ENCODE measurements at places on chromosomes 3 and 15. TPM values are rescaled to one million over a fixed set of nuclear protein-coding genes. Genes with fewer than 3 reads are reported as not detected.

Gene BCL6
- total RNA-seq = 34.8 TPM

DNA sequence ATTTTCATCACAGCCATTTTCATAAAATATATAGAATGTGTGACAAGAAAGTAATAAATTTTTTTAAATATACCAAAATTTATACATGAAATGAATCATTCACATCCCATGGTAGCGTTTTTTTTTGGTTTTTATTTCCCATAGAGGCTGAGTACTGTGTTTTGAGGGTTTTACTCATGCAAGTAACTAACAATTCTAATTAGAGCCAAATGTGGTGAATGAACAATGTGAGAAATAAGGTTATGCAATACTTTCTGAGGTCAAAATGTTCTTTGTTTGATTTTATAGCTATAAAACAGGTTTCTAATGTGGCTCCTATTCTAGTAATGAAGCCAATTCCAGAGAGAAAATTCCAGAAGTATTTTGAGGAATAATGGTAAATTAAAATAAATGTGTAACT lies 386.8 kb downstream of the TBC1D5 start:
- H3K4me3 ChIP-seq = no peak overlapping the region
- DNase-seq = no peak
- H3K36me3 ChIP-seq = no peaks in the 10 kb centered on the region

GRCh38 chr3:127196002-127196401 lies 3.1 kb downstream of the PRR23E start:
- no peaks in the 10 kb centered on the region for H3K4me1 ChIP-seq
- no peaks in the 10 kb centered on the region for H3K27me3 ChIP-seq
- no peak overlapping the region for H3K4me3 ChIP-seq
- H3K27ac ChIP-seq = no peak overlapping the region

- no peaks in the 10 kb centered on the region for H3K36me3 ChIP-seq
- H3K4me1 ChIP-seq = no peaks in the 10 kb centered on the region
- DNase-seq = no peak
- H3K4me3 ChIP-seq = no peak overlapping the region
- no peak overlapping the region for H3K27ac ChIP-seq
Observed at GRCh38 chr3:57309769-57310360, 17.4 kb upstream of the ASB14 start.

- no peaks in the 10 kb centered on the region for H3K36me3 ChIP-seq
- H3K4me3 ChIP-seq = no peak overlapping the region
- no peak overlapping the region for H3K27ac ChIP-seq
Observed at GRCh38 chr15:94246016-94246415, 14.7 kb downstream of the MCTP2 start.

DNA sequence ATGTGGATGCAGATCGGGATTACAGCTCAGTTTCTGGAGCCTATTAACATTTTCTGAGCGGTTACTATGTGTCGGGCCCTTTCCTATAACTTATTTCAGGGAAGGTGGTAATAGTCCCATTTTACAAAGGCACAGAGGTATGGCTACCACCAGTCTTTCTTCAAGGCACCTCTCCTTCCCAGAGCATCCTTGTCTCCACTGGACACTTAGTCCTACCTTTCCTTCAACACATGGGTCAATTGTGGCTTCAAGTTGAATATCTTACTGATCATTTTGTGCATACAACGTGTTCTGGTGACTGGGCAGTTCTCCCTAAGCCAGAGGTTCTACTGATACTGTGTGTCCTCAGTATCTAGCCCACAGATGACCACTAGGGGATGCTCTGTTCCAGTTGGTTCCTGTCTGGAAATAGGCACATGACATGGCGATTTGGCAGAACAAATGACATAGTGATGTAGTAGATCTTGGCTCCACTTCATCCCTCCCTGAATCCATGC lies 60.7 kb upstream of the CMTM8 start:
- no peak overlapping the region for H3K4me3 ChIP-seq
- no peaks in the 10 kb centered on the region for H3K27me3 ChIP-seq
- no peaks in the 10 kb centered on the region for H3K36me3 ChIP-seq
- H3K4me1 ChIP-seq = peaks cover 14% of the 10 kb centered on the region
- no peak overlapping the region for H3K27ac ChIP-seq

- DNase-seq = no peak
- peaks cover 18% of the 10 kb centered on the region for H3K4me1 ChIP-seq
- H3K27me3 ChIP-seq = no peaks in the 10 kb centered on the region
- H3K27ac ChIP-seq = no peak overlapping the region
- H3K36me3 ChIP-seq = no peaks in the 10 kb centered on the region
Observed at GRCh38 chr3:45119824-45120358, 26.3 kb downstream of the CDCP1 start.

GRCh38 chr15:97425596-97425995 lies 534.9 kb upstream of the ARRDC4 start:
- H3K36me3 ChIP-seq = no peaks in the 10 kb centered on the region
- no peaks in the 10 kb centered on the region for H3K4me1 ChIP-seq
- no peak overlapping the region for H3K27ac ChIP-seq

DNA sequence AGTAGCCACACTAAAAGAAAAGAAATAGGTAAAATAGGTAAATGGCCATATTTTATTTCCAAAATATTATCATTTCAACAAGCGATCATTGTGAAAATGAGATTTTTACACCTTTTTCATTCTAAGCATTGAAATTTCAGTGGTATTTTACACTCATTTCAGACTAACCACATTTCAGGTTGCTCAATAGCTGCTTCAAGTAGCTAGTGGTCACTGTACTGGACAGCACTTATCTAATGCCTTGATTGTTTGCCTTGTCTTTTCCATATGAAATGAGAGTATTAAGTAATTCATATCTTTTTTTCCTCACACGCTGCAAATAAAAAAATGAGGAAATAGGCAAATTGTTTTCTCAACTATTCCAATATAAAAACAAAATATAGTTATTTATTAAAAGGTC lies 332.8 kb downstream of the NLGN1 start:
- no peaks in the 10 kb centered on the region for H3K4me1 ChIP-seq
- DNase-seq = no peak
- no peaks in the 10 kb centered on the region for H3K36me3 ChIP-seq
- no peak overlapping the region for H3K4me3 ChIP-seq
- H3K27ac ChIP-seq = no peak overlapping the region

- H3K4me3 ChIP-seq = no peak overlapping the region
- H3K27me3 ChIP-seq = no peaks in the 10 kb centered on the region
- peaks cover 46% of the 10 kb centered on the region for H3K4me1 ChIP-seq
- no peaks in the 10 kb centered on the region for H3K36me3 ChIP-seq
- no peak overlapping the region for H3K27ac ChIP-seq
Observed at GRCh38 chr15:85789496-85789875, 5.2 kb downstream of the KLHL25 start.

Gene TMEM207
- total RNA-seq = not detected

Gene KLHL40
- not detected for total RNA-seq

DNA sequence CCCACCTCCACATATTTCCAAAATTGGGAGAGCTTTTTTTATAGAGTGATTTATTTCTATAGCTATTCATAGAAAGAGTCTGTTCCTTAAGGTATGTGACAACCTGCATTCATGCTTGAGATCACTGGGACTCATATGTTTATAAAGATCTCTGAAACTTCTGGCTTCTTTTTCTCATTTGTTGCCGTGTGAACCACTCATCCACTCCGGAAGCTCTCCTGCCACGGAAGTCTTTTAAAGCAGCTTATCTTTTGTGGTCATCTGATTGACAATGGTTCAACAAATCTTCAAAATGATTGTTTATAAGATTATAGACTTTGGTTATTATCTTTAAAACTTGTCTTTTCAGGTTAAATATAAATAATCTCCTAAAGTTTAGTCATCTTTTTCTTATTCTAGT lies 260.5 kb downstream of the C3orf38 start:
- no peak overlapping the region for H3K27ac ChIP-seq
- no peaks in the 10 kb centered on the region for H3K27me3 ChIP-seq
- DNase-seq = peak; percentile 15

GRCh38 chr15:33768670-33769190 lies 199.6 kb upstream of the CHRM5 start:
- DNase-seq = no peak
- no peak overlapping the region for H3K4me3 ChIP-seq
- no peaks in the 10 kb centered on the region for H3K27me3 ChIP-seq
- no peaks in the 10 kb centered on the region for H3K36me3 ChIP-seq
- H3K4me1 ChIP-seq = no peaks in the 10 kb centered on the region

DNA sequence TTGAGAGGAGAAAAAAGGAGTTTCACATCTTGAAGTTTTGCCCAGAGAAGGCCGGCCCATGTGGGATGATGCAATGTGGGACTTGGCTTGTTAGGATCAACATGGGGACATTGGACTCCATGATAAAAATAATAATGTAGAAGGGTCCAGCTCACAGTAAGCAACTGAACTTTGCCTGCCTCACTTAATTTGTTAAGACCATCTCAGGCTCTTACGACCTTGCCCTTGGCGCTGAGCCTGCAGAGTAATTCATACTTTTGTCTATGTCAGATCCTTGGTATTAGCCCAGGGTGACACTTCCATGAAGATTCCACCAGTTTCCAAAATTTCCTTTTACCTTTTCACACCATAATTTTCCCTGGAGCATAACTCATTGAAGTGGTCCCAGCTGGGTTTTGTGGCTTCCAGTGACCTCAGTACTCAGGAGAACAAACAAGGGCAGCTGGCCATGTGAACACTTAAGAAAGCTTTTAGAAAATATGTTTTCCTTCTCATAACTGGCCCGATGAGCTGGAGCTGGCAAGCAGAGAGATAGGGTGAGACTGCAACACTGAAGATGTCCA lies 315.4 kb upstream of the RASGRP1 start:
- no peak for DNase-seq
- H3K27ac ChIP-seq = no peak overlapping the region
- H3K4me3 ChIP-seq = no peak overlapping the region
- no peaks in the 10 kb centered on the region for H3K4me1 ChIP-seq

DNA sequence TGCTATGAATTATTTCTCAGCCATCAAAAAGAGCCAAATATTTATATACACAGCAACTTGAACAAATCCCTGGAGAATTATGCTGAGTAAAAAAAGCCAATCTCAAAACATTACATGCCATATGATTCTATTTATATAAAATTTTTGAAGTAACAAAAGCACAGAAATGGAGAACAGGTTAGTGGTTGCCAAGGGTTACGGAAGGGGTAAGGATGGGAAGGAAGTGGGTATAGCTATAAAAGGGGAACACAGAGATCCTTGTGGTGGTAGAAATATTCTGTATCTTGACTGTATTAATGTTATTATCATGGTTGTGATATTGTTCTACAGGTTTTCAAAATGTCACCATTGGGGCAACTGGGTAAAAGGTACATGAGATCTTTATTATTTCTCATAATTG lies 62.3 kb upstream of the ASB14 start:
- H3K36me3 ChIP-seq = no peaks in the 10 kb centered on the region
- DNase-seq = no peak
- no peak overlapping the region for H3K27ac ChIP-seq
- no peak overlapping the region for H3K4me3 ChIP-seq
- H3K4me1 ChIP-seq = no peaks in the 10 kb centered on the region

- DNase-seq = no peak
- no peaks in the 10 kb centered on the region for H3K27me3 ChIP-seq
- no peaks in the 10 kb centered on the region for H3K36me3 ChIP-seq
Observed at GRCh38 chr15:72856549-72857040, 73.0 kb upstream of the ADPGK start.

- DNase-seq = no peak
- H3K36me3 ChIP-seq = peaks cover 2% of the 10 kb centered on the region
- H3K4me3 ChIP-seq = peak overlapping the region; percentile 52
- no peaks in the 10 kb centered on the region for H3K27me3 ChIP-seq
- peaks cover 48% of the 10 kb centered on the region for H3K4me1 ChIP-seq
Observed at GRCh38 chr15:70098461-70099166, 897 bp upstream of the TLE3 start.

- H3K27ac ChIP-seq = no peak overlapping the region
- no peaks in the 10 kb centered on the region for H3K27me3 ChIP-seq
- no peak overlapping the region for H3K4me3 ChIP-seq
- H3K36me3 ChIP-seq = no peaks in the 10 kb centered on the region
- no peak for DNase-seq
- no peaks in the 10 kb centered on the region for H3K4me1 ChIP-seq
Observed at GRCh38 chr3:187828579-187829452, 83.5 kb upstream of the BCL6 start.

GRCh38 chr3:184481984-184482671 lies 79.5 kb upstream of the EPHB3 start:
- no peaks in the 10 kb centered on the region for H3K4me1 ChIP-seq
- H3K4me3 ChIP-seq = no peak overlapping the region
- no peak overlapping the region for H3K27ac ChIP-seq
- H3K36me3 ChIP-seq = no peaks in the 10 kb centered on the region
- no peaks in the 10 kb centered on the region for H3K27me3 ChIP-seq
- DNase-seq = no peak

DNA sequence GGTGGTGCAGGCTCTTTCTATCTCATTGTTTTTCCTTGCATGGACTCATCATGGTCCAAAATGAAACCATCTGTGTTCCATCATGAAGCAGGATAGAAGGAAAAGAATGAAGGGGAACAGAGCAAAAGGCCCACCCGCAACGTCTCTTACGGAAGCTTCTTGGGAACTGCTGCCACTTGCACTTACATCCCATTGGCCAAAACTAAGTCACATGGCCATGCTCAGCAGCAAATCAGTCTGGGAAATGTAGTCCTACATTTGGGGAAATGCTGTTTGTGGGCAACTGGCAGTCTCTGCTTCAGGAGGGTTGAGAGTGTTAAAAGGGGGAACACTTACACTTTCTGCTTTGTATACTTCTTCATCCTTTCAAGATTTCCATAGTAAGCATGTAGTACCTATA lies 191.6 kb downstream of the SV2B start:
- no peaks in the 10 kb centered on the region for H3K27me3 ChIP-seq
- no peaks in the 10 kb centered on the region for H3K4me1 ChIP-seq
- H3K36me3 ChIP-seq = no peaks in the 10 kb centered on the region
- no peak overlapping the region for H3K4me3 ChIP-seq
- no peak for DNase-seq
- no peak overlapping the region for H3K27ac ChIP-seq

- H3K4me1 ChIP-seq = no peaks in the 10 kb centered on the region
- no peaks in the 10 kb centered on the region for H3K27me3 ChIP-seq
- H3K36me3 ChIP-seq = no peaks in the 10 kb centered on the region
- no peak for DNase-seq
- H3K27ac ChIP-seq = no peak overlapping the region
- no peak overlapping the region for H3K4me3 ChIP-seq
Observed at GRCh38 chr3:15475161-15475560, 46.3 kb downstream of the COLQ start.

- H3K27ac ChIP-seq = no peak overlapping the region
- no peaks in the 10 kb centered on the region for H3K4me1 ChIP-seq
- no peak overlapping the region for H3K4me3 ChIP-seq
- no peaks in the 10 kb centered on the region for H3K36me3 ChIP-seq
- DNase-seq = no peak
- H3K27me3 ChIP-seq = no peaks in the 10 kb centered on the region
Observed at GRCh38 chr15:74347757-74348250, 19.6 kb downstream of the CYP11A1 start.

- no peak overlapping the region for H3K27ac ChIP-seq
- H3K27me3 ChIP-seq = no peaks in the 10 kb centered on the region
- H3K4me3 ChIP-seq = no peak overlapping the region
- H3K4me1 ChIP-seq = peaks cover 4% of the 10 kb centered on the region
- H3K36me3 ChIP-seq = no peaks in the 10 kb centered on the region
- DNase-seq = no peak
Observed at GRCh38 chr3:171824824-171825221, 14.5 kb upstream of the PLD1 start.

- H3K4me3 ChIP-seq = no peak overlapping the region
- no peaks in the 10 kb centered on the region for H3K27me3 ChIP-seq
- no peaks in the 10 kb centered on the region for H3K36me3 ChIP-seq
- H3K27ac ChIP-seq = no peak overlapping the region
- no peaks in the 10 kb centered on the region for H3K4me1 ChIP-seq
Observed at GRCh38 chr3:143605233-143605950, 242.9 kb downstream of the SLC9A9 start.

- H3K36me3 ChIP-seq = no peaks in the 10 kb centered on the region
- no peaks in the 10 kb centered on the region for H3K27me3 ChIP-seq
- no peak for DNase-seq
- H3K4me3 ChIP-seq = no peak overlapping the region
- H3K27ac ChIP-seq = no peak overlapping the region
- H3K4me1 ChIP-seq = no peaks in the 10 kb centered on the region
Observed at GRCh38 chr15:68644083-68644904, 65.5 kb downstream of the CORO2B start.
